ENCODE measurements at places on chromosomes 2 and 18. TPM values are rescaled to one million over a fixed set of nuclear protein-coding genes. Genes with fewer than 3 reads are reported as not detected.

GRCh38 chr2:102044967-102045489, 53.3 kb downstream of the IL1R2 start:
- DNase-seq: no peak

GRCh38 chr2:42721898-42722297, 42.0 kb downstream of the OXER1 start:
- DNase-seq: no peak

GRCh38 chr2:20359096-20359495, 8.5 kb upstream of the PUM2 start:
- DNase-seq: no peak

DNA sequence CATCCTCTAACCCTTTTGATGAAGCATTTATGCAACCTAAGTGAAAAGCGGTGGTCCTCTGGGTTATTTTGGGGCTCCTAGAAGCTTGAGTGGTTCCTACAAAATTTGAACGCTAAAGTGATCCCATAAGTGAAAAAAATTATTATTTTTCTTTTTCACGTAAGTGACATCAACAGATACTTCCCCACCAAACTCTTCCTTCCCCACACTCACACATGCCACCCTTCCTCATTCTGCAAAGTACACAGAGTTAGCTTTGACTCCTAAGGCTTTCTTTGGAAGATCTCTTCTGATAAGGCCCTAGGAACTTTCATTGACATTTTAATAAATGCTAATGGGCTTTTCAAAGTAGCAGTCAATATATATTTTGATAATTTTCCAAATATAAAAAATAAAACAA, 109.7 kb downstream of the DOCK10 start:
- no peak for DNase-seq

DNA sequence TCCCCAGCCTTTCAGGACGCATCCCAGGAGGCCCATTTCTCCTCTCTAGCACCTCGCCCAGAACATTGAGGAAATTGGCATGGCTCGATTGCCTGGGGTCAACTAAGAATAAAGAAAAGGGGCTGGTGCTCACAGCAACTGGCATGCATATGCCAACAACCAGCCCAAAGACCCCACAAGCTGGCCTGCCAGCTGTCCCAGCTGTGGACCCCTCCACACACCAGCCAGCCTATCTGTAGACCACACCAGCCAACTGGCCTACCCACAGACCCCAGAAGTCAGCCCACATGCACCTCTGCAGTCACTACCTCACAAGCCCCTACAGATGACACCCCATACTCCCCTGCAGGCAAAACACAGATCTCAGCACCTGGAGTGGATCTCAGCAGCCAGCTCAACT, 123.8 kb upstream of the ID2 start:
- DNase-seq: peak; percentile 13

The VIT gene
- total RNA-seq: 10.0 TPM

The PLCD4 gene
- 1.6 TPM for total RNA-seq

The CPLX4 gene
- total RNA-seq: not detected

DNA sequence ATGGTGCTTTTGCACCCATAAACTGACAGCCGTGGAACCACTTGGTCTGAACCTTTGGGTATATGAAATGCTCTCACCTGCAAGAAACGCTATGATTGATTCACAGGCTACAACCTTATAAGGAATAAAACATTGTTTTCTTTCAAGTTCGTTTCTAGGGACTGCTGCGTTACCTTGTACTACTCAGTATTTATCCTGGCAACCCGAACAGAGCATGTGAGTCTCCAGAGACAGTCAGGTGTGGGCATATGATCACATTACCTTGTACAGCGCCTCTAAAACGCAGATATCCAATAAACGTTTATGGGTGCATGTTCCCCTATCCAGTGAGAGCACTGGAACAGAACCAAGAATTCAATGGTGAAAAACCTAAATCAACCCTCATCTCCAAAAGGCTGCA, 1.7 kb downstream of the CCBE1 start:
- DNase-seq: no peak

DNA sequence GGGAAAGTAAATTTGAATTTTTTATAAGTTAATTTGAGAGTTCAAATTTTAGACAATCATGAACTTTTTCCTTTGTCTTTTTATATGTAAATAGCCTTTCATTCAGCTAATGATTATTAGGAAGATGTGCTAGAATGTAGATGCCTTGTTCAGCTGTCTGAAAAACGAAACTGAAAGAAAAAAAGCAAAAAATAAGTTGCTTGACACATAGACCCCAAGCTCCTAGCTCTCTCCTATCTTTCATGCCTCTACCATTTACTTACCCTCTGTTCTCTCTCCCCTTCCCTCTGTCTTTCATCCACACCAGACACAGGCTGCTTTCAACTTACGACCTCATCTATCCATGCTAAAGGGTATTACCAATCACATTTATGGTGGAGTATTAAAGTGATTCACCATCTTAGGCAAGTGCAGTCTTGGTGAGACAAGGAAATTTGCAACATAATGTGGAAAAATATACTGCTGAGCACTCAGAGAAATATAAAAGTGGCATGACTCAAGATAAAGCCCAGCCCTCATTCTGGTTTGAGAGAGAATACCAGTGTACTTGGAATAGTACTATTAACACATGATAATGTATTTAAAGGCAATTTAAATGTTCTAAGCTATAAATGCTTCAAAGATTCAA, 425.6 kb downstream of the SUCLG1 start:
- DNase-seq: no peak

GRCh38 chr18:31403409-31403808, 26.8 kb downstream of the DSG4 start:
- no peak for DNase-seq

DNA sequence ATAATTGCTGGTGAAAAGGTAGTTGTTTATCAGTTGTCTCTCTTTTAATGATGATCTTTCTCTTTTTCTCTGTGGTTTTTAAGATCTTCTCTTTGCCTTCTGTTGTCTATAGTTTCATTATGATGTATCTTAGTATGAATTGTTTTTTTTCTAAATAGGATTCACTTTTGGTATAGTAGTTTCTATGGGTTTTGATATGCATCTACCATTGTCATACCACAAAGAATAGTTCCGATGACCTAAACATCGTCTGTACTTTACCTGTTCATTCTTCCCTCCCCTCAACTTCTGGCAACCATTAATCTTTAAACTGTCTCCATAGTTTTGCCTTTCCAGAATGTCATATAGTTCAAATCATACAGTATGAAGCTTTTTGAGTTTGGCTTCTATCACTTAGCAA, 19.6 kb downstream of the RDH14 start:
- no peak for DNase-seq

The ANKMY1 gene
- total RNA-seq: 10.4 TPM

- no peak for DNase-seq
Measured at GRCh38 chr2:152222975-152223637, 47.5 kb upstream of the STAM2 start.

DNA sequence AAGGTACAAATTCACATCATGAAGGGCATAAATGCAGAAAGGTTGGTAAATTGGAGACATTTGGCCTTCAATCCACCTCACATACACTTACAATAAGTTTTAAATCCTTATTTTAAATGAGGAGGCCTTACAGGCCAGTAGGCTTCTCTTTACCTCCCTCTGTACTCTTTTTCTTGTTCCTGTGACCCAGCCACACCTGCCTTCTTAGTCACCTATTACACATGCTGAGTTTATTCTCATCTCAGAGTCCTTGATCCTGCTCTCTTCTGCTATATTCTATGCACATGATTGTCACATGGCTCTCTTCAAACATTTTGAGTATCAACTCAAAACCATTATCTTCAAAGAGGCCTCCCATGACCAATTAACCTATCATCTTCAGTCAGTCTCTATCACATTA, 491.5 kb downstream of the SATB2 start:
- no peak for DNase-seq

DNA sequence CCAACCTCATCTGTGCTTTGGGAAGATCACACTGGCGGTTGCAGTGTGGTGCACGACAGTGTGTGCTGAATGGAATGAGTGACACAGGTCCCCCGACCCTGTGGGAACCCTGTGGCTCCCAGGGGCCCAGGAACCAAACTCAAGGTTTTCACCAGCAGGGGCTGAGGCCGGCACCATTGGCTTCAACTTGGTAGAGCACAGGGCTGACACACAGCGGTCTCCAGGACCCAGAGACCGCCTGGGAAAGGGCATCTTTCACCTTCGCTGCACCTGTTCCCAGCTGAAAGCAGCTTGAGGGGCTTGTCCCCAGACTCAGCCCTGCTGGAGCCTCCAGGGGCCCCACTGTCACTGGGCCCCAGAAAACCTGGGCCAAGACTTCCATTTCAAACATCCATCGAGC, 59.0 kb upstream of the ODC1 start:
- peak; percentile 9 for DNase-seq

GRCh38 chr2:228559774-228560415, 378.4 kb upstream of the SPHKAP start:
- no peak for DNase-seq

- DNase-seq: no peak
Measured at GRCh38 chr18:1062588-1062987, 157.9 kb downstream of the ADCYAP1 start.
